ENCODE measurements at places on chromosomes 16 and 17.

- no peak for DNase-seq
Measured at GRCh38 chr17:73585583-73585982, 58.7 kb downstream of the SDK2 start.

- DNase-seq, result no peak
Measured at GRCh38 chr17:59328601-59329000, 2.9 kb upstream of the YPEL2 start.

- no peak for DNase-seq
Measured at GRCh38 chr16:89574681-89575246, 794 bp upstream of the CPNE7 start.

DNA sequence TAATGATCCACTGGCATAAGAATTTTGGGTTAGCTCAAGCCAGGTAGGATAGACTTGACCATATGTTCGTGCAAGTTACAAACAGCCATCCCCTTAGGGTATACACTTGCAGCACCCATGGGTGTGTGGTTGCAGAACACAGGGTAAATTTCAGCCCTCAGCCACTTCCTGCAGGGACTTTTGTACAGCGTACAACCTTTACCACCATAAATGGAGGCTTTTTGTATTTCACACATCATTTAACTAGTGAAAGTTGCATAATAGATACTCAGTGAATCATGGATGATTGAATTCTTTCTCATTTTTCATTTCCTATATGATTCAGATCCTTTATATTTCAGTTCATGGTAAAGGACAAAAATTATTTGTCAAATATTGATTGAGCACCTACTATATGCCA is 473.9 kb downstream of the CDH13 start:
- no peak for DNase-seq

GRCh38 chr16:74657870-74658642 is 8.6 kb downstream of the RFWD3 start:
- no peak for DNase-seq
